ENCODE measurements at places on chromosomes 5 and 9.
A peak's percentile ranks its signal among the peaks of the same experiment; 100 is the strongest.

GRCh38 chr5:40389591-40389990, 290.1 kb upstream of the PTGER4 start:
- DNase-seq = no peak

DNA sequence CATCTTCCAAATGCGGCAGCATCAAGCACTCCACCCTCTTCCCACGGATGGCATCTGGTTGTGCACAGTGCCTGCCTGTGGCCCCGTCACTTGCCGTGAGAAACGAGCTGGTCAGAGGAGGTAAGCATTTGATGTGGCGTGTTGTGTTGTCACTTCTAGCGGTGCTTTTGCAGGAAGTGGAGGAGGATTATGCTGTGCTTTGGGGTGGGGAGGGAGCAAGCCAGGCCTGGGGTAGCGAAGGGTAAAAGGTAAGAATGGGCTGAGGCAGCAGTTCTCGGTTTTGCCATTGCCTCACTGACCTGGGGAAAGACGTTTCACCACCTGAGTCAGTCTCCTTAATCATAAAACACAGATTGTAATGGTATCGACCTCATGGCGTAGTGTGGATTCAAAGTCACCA, 2.3 kb upstream of the POMT1 start:
- no peak for DNase-seq

- no peak for DNase-seq
Measured at GRCh38 chr5:161274951-161275350, 271.6 kb downstream of the GABRB2 start.

GRCh38 chr9:70228611-70229010, 30.2 kb upstream of the SMC5 start:
- DNase-seq = no peak

GRCh38 chr5:117973785-117974184, 1014.6 kb downstream of the DTWD2 start:
- DNase-seq = no peak

DNA sequence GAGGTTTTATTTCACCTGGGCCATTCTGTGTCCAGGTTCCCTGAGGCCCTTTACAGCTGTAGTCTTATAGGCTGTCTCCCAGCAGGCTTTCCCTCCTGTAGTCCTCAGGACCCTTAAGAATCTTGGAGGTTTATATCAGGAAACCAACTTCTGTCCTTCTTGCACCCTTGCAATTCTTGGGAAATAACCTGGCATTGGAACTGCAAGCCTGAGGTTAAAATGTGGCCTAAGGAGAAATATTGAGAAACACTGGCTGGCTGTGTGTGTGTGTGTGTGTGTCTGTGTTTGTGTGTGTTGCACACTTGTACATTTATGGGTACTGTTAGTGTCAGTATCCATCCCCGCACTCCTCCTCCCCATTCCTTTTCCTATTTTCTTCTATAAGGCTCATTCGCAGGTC, 168.9 kb downstream of the PAPPA start:
- no peak for DNase-seq

DNA sequence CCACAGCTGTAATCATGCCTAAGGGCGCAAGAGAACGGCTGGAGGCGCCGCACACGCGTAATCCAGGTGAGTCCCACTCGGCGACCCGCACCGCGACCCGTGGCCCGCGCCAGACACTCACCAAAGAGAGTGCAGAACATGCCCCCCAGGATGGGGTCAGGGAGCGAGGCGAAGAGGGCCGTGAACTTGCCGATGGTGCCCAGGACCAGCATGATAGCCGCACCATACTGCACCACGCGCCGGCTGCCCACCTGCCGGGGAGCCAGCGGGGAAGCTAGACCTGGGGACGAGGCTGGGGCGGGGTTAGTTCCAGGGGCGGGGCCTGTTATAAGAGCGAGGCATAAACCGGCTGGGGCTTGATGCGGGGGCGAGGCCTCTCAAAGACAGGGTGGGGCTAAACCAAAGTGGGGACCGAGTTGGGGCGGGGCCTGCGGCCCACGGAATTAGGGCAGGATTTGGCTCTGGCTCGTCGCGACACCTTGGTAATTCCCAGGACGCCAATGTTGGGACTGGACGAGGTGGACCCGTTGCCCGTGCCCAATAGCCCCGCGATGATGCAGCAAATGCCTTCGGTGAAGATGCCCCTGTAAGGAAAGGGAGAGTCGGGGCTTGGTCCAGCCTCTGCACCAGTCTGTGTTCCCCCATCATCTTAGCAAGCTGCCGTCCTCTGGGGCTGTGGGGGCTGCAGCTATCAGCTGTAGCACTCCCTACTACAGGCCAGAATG, 4.8 kb downstream of the SLC23A1 start:
- DNase-seq = no peak

DNA sequence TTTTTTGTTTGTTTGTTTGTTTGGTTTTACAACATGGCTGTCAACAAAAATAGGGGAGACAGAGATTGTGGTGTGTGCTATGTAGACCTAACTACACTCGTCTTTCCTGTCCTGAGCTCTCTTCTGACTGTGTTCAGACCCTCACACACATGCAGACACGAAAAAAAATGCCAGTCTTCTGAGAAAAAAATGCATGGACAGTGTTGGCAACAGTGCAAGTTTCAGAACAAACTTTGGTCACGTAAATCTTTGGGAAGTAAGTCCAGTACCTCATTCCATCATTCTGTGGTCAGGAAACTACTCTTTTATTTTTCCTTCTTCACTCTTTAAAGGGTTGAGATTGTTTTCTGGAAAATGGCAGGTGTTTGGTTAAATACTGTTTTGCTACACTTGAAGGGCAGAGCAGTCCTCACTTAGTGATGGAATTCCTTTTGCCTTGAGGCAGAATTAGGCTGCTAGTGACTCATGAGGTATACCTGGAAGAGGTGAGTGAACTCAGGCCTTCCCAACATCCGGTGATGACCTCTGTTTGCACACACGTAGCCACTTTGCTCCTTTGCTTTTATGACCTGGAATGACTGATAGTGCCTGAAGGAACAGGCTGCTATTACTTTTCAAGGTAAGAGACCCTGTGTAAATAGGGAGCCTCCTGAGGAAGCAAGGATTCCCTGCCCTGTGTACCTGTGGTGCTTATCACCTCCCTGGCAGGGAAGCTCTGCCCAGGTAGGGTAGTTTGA, 81.6 kb upstream of the TNFAIP8 start:
- DNase-seq = peak; percentile 24

DNA sequence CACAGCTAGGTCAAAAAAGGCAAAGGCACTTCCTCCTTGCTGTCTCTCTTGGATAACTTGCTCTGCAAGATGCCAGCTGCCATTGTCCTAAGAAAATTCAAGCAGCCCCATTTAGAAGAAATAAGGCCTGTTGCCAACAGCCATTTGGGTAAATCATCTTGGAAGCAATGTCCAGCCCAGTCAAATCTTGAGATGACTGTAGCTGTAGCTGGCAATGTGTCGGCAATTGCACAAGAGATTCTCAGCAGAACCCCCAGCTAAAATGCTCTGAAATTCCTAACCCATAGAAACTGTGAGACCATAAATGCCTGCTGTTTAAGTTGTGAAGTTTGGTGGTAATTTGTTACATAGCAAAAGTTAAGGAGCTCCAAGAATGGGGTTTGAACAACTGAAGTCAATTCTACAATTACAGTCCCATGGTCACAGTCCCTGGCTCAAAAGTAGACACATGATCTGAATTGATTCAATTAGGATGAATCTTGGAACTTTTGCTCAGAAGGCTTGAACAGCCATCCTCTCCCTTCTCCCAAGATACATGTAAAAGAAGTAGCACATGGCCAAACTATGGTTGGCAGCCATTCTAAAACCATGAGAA, 151.1 kb downstream of the MPDZ start:
- DNase-seq = no peak

GRCh38 chr5:89276566-89277305, 393.8 kb upstream of the MEF2C start:
- DNase-seq = peak; percentile 17

DNA sequence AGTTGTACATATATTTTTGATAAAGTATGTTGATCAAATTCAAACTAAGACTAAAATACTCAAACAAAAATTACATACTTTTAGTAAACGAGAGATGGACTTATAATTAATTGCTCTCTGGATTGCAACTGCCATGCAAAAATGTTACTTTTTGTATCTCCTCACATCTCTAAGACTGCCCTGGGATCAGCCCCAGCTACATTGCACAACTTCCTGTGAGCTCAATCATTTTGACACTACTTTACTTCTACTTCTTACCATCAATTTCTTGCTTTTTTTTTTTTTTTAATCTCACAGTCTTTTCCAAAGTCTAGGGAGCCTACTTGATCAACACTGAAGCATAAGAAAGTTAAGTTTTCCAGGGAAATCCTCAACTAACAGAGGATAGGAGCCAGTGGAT, 506.0 kb upstream of the CDH10 start:
- DNase-seq = no peak

- DNase-seq = no peak
Measured at GRCh38 chr5:35822511-35822910, 34.2 kb upstream of the IL7R start.

DNA sequence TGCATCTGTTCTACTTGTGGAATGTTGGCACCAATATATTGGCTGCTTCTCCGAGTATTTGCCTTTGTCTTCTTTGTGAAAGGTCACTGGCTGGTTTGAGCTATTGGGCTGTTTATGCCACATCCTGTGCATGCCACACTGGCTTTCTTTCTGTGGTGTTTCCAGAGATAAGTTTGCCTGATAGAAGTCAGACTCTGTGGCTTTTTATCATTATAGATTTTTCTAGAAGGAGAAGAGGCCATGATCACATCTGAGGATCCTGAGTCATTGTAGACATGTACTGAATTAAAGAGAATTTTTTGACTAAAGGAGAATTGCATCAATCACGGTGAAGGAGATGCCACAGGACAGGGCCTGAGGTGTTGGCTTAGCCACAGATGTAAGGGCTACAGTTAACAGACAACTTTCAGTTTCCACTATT, 26.5 kb upstream of the CDKN2B start:
- no peak for DNase-seq

DNA sequence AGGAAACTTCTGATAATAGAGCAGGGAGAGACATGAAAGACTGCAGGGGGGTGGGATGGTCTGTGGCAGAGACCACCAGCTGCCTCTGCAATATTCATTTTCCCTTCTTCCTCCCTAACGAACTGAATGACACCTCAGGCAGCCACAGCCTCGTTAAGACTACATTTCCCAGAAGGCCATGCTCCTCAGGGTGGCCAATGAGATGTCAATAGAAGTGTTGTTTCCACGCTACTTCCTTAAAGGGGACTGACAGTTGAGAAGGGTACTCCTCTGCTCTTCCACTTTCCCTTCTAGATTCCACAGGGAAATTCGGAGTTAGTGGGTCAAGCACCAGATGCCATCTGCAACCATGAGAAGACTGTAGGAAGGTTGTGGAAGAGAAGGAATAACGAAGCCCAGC, 52.0 kb upstream of the DAPK1 start:
- DNase-seq = peak; percentile 29

GRCh38 chr9:133954862-133955529, 37.1 kb downstream of the VAV2 start:
- DNase-seq = no peak

GRCh38 chr9:91419222-91420191, 4.1 kb downstream of the NFIL3 start:
- peak; percentile 95 for DNase-seq

DNA sequence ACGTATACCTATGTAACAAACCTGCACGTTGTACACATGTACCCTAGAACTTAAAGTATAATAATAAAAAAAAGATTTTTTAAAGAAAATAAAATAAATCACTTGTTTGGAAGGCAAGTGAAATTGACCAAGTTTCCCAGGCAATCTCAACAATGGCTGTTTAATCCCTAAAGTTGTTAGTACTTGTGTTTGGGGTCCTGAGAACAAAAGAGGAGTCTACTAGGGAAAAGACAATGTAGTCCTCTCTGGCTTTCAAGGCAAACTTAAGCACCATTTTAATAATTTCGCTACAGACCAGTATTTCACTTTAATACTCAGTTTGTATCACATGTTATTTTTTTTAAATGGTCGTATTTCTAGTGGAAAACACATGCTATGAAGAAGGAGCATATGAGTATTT, 14.2 kb downstream of the CEMIP2 start:
- DNase-seq = no peak

GRCh38 chr5:151293624-151294023, 9.9 kb downstream of the SLC36A3 start:
- no peak for DNase-seq

DNA sequence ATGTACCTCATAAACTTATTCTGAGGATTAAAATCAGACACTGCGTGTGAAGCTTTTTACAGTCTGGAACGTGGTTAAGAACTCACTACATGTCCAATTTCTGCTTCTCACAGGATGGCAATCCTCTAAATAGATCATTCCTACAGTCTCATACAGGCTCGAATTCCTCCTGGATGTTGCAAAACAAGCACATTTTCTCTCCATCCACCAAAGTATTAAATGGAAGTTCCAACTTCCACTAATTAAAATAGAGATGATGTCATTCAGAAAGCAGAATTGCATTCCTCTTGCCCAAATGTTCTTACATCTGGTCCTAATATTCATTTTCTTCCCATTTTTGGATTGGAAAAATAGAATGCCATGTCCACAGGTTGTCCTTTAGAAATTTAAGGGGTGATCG, 145.5 kb upstream of the PCA3 start:
- DNase-seq = peak; percentile 63

Data from EL (cell line).